Effector memory CD4-positive, alpha-beta T cell (primary cell): ENCODE measurements at places on chromosomes 12 and 14.

GRCh38 chr12:2032506-2032905 lies 20.3 kb upstream of the CACNA1C start:
- H3K4me3 ChIP-seq = no peak overlapping the region
- peaks cover 3% of the 10 kb centered on the region for H3K4me1 ChIP-seq
- H3K36me3 ChIP-seq = no peaks in the 10 kb centered on the region

DNA sequence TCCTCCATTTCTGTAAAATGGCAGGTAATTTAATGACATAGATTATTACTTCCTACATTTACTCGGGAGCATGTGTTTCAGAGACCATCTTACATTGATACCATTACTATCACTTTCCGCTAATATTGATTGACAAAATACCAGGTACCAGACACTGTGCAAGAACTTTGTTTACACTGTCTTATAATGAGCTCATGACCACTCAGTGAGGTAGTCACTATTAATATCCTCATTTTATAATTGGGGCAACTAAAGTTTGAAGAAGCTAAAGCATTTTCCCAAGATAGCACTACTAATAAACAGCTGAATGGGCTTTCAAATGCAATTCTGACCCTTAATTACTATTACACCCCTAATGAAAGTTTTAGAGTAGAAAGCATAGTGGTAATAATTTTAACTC lies 734.8 kb downstream of the DIO2 start:
- no peaks in the 10 kb centered on the region for H3K36me3 ChIP-seq
- no peaks in the 10 kb centered on the region for H3K27me3 ChIP-seq
- no peaks in the 10 kb centered on the region for H3K4me1 ChIP-seq
- no peak for DNase-seq

DNA sequence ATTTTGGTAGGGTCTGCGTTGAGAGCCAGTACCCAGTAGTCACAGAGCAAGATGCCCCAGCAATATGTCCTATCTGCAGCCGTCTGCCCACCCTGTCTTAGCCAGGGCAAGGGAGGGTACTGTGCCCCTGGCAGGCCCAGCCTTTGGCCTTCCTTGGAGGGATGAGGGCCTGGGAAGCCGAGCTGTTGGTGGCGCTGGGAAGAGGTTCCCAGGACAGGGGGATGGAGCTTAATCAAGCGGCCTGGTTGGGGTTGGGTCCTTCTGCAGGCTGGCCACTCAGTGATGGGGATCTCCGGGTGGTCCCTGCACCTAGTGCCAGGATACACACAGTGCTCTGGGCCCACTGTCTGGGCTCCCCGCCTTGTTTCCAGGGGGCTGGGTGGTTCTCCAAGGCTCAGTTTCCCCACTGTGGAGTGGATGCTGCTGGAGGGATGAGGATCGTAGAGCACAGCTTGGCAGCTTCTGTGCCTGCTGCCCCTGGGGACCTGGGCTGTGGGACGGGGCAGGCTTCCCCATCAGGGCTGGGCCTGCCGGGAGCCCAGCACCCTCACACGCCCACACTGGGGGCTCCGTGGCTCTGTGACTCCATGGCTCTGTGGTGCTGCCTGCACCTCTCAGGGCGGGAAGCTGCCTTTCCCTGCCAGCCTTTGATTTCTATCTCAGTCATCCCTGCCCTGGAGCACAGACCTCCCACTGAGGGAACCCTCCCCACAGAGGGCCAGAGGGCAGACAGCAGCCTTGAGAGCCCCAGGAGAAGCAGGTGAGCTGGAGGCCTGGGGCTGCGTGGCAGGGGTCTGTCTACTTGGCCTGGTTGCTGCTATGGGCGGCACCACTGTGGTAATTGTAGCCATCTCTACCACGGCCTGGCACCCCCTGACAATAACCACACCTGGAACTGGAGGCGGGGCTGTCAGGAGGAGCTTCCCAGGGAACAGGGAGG lies 357.0 kb downstream of the TMEM121 start:
- no peaks in the 10 kb centered on the region for H3K36me3 ChIP-seq
- DNase-seq = no peak
- H3K4me3 ChIP-seq = no peak overlapping the region
- no peak overlapping the region for H3K27ac ChIP-seq
- H3K27me3 ChIP-seq = peaks cover 5% of the 10 kb centered on the region

GRCh38 chr14:99946652-99947489 lies 118.4 kb upstream of the EVL start:
- no peak overlapping the region for H3K27ac ChIP-seq
- H3K4me1 ChIP-seq = peaks cover 13% of the 10 kb centered on the region
- peaks cover 9% of the 10 kb centered on the region for H3K27me3 ChIP-seq
- H3K36me3 ChIP-seq = no peaks in the 10 kb centered on the region
- DNase-seq = peak; percentile 19
- H3K4me3 ChIP-seq = peak overlapping the region; percentile 12

- no peak for DNase-seq
- no peaks in the 10 kb centered on the region for H3K4me1 ChIP-seq
- H3K36me3 ChIP-seq = no peaks in the 10 kb centered on the region
- no peak overlapping the region for H3K4me3 ChIP-seq
- no peaks in the 10 kb centered on the region for H3K27me3 ChIP-seq
Measured at GRCh38 chr14:23162800-23163199, 20.7 kb downstream of the SLC7A8 start.

DNA sequence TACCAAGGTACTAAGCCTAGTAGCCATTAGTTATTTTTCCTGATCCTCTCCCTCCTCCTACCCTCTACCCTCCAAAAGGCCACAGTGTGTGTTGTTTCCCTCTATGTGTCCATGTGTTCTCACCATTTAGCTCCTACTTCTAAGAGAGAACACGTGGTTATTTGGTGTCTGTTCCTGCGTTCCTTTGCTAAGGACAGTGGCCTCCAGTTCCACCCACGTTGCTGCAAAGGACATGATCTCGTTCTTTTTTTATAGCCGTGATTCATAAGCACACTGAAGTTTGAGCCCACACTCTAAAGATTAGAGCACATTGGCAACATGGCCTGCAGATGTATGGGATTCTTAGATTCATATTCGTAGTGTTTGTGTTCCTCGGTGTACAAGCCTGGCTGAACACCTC lies 8.1 kb upstream of the STX2 start:
- no peaks in the 10 kb centered on the region for H3K4me1 ChIP-seq
- H3K36me3 ChIP-seq = no peaks in the 10 kb centered on the region
- no peak for DNase-seq
- H3K4me3 ChIP-seq = no peak overlapping the region

DNA sequence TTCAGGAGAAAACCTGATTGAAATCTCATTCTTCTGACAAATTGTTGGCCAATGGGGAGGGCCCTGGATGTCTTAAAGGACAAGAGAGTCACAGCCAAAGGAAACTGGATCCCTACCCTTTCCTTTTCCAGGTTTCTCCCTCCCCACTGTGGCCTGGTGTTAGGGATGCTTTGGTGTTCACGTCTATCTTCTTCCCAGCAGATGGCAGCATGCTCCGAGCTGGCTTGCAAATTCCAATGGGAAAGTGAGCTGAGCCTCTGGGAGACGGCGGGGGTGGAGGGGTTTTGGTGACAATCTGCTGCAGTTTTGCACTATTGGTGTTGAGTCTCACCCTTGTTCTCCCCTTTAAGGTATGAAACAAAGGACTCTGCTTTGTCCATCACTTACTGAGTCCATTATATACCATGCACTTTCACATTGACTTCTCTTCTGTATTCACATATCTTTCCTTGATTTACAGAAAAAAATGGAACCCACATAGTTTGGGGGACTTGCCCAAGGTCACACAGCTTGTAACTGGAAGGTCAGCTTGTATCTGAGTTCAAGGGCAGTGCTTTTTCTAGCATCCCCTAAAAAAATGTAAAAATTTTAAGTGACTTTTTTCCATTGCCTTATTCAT lies 39.3 kb downstream of the CCDC177 start:
- no peak overlapping the region for H3K27ac ChIP-seq
- H3K4me3 ChIP-seq = no peak overlapping the region
- no peaks in the 10 kb centered on the region for H3K4me1 ChIP-seq
- no peak for DNase-seq
- no peaks in the 10 kb centered on the region for H3K36me3 ChIP-seq
